ENCODE measurements at places on chromosomes 2 and 18. TPM values are rescaled to one million over a fixed set of nuclear protein-coding genes. Genes with fewer than 3 reads are reported as not detected.

DNA sequence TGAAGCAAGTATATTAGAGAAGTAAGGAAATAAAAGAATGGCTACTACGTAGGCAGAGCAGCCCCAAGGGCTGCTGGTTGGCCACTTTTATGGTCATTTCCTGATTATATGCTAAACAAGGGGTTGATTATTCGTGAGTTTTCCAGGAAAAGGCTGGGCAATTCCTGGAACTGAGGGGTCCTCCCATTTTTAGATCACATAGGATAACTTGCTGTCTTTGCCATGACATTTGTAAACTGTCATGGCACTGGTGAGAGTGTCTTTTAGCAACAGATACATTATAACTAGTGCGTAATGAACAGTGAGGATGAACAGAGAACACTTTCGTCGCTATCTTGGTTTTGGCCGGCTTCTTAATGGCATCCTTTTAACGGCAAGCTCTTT, 2.6 kb upstream of the UBE2F start:
- no peak for DNase-seq

GRCh38 chr18:67525328-67526099, 9.0 kb upstream of the DSEL start:
- peak; percentile 54 for DNase-seq

GRCh38 chr2:176146101-176146500, 5.2 kb upstream of the HOXD4 start:
- no peak for DNase-seq

GRCh38 chr2:240509667-240510512, 47.9 kb downstream of the ANKMY1 start:
- peak; percentile 49 for DNase-seq

The ANKRD36C gene
- total RNA-seq: 52.7 TPM

The NAT8 gene
- not detected for total RNA-seq

DNA sequence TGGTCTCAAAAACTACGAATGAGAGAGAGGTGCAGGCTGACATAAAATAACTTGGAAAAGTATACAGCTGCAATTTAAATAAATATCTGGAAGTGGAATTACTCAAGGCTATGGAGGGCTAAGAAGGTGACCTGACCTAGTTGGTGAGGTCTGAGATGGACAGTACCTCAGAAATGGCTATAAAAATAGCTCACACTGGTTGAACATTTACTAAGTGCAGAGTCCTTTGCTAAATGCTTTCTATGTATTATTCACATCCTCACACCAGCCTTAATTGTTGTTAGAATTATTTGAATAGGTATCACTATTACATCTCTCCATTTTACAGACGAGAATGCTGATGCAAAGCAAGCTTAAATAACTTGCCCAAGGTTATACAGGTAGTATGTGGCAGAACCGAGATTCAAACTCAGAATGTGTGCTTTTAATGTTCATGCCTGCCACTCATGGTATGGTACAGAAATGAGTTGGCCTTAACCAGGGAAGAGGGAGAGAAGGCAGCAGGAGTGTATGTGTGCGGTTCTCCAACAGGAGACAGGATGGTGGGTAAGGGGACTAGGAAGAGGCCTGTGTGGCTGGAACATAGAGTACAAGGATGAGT, 37.4 kb downstream of the MRPL44 start:
- DNase-seq: no peak

DNA sequence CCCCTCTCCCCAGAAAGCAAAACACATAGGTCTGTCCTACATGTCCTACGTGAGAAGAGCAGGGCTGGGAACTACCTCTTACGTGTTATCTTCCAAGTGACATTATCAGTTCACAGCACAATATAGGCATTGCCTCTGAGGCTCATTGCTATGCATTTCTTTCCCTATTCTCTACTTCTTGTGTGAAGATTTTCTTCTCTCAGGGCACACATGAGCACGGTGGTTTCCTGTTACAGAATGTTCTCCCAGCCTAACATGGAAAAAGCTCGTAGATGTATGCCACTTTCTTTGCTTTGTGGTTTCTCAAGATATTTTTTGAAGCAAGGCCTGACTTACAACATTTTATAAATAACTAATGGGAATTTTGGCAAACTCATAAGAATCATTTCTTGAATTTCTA, 19.4 kb upstream of the DSC3 start:
- no peak for DNase-seq

GRCh38 chr18:41860987-41861386, 94.0 kb upstream of the PIK3C3 start:
- no peak for DNase-seq

DNA sequence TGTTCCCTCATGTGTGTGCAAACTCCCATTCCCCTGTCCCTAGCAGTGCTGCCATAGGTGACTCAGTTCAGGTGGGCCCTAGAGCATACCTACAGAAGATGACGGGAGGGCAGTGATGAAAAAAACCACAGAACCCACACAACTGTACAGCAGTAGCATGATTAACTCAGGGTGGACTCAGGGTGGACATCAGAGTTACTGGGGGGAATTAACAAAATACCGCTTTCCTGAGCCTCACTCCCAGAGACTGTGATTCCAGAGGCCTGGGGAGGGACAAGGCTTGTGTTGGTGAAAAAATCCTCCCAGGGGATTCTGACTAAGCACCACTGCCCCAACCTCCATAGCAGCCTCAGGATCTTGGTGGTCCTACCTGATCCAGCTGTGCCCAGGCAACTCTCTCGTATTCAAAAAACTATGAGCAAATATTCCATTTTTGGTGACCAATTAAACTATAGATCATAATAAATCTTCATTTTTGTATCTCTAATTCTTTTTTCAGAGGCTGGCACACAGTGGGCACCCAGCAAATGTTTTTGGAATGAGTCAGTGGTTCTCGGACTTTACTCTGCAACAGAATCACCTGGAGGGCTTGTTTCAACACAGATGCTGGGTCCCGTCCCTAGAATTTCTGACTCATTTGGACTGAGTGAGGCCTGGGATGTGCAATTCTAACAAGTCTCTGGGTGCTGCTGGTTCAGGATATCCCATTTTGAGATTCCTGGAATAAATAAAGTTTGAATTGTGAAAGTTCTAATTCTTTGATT, 84.1 kb upstream of the NABP1 start:
- no peak for DNase-seq

- no peak for DNase-seq
Observed at GRCh38 chr2:54899576-54900200, 150.6 kb downstream of the RTN4 start.

DNA sequence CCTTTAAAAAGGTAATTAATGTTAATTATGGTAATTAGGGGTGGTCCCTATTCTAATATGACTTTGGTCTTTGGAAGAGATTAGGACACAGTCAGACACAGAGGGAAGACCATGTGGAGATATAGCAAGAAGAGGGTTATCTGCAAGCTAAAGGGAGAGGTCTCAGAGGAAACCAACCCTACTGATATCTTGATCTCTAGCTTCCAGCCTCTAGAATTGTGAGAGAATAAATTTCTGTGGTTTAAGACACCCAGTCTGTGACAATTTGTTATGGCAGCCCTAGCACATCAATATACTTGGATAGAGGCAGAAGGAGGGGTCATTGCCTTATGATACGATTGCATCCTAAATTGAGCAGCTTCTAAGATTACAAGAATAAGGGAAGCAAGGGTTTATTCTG, 21.3 kb upstream of the NT5C1B start:
- no peak for DNase-seq

The ADRA2B gene
- 0.81 TPM for total RNA-seq

DNA sequence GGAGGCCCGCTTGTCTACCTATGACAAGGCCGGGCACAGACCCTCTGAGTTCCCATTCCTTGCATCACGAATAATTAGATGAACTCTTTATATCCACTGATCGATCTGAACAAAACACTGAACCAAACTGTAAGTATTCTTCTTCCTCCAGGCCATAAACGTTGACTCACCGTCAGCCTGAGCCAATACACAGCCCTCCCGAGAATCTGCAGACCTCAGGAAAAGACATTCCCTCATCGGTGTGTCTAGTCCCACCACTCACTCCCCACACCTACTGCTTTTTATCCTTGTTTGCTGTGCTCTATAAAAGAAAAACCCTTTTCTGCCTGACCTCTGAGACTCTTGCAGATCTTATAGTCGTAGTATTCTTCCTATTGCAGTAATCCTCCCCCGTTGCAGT, 41.0 kb downstream of the TMEM87B start:
- no peak for DNase-seq

DNA sequence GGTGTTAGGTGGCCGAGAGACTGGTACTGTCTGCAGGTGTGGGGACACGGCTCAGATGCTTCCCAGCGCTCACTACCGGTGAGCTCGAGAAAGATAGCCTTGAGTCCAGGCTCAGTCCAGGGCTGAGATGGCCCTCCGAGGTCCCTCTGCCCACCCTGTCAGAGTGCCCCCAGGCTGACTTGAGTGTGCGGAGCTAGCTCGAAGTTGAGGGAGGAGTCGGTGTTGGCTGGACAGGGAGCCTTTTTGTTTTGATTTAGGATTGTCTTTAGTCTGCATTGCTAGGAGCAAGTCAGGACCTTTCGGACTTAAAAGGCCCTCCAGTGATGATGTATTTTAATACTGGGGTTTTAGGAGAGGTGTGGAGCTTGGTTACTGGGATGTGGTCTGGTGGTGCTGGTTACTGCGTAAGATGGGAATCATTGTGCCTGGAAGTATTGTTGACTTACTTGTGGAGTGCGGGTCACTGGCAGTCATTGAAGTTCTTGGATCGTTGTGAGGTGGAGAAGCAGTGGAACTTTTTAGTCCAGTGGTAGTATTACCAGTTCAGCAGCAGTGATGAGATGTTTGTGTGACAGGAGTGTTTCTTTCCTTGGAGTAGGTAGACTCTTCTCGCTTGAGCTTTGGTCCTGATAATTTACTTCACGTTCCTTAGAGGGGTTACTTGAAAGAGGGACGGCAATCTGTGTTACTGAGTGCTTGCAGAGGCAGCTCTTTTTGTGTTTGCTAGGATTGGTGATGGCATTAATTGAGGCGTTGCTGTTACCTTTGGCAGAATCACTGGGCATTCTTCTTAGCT, 633 bp downstream of the KIAA1328 start:
- DNase-seq: no peak

DNA sequence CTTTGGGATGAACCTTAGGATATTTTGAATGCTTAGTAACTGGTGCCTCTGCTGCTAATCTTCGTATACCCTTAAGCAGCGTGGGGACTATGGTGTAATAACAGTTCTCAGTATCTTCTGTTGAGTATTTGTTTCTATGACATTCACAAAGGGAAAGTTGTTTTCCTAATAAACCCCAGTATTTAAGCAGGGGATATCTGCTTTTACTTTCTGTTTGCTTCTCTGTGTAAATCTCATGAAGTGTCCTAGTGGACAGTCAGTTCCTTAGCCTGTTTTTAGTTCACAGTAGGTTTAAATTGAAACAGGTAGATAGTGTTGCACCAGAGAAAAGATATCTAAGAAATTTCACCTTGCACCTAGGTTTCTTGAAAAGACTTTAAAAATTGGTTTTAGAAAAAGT, 14.9 kb downstream of the KIAA1328 start:
- no peak for DNase-seq

The PELI1 gene
- 36.7 TPM for total RNA-seq

The NDUFB3 gene
- total RNA-seq: 42.7 TPM

- no peak for DNase-seq
Observed at GRCh38 chr2:59236723-59237122, 995.6 kb upstream of the FANCL start.

- no peak for DNase-seq
Observed at GRCh38 chr2:19352946-19353720, 5.3 kb downstream of the OSR1 start.

The LRRC30 gene
- not detected for total RNA-seq

- DNase-seq: no peak
Observed at GRCh38 chr18:32958746-32959145, 185.9 kb upstream of the KLHL14 start.

The MROH2A gene
- total RNA-seq: not detected

The GNLY gene
- total RNA-seq: 8.0 TPM

- no peak for DNase-seq
Observed at GRCh38 chr2:102119255-102119654, 23.3 kb upstream of the IL1R1 start.

GRCh38 chr2:147037048-147037447, 807.8 kb upstream of the ACVR2A start:
- DNase-seq: no peak

DNA sequence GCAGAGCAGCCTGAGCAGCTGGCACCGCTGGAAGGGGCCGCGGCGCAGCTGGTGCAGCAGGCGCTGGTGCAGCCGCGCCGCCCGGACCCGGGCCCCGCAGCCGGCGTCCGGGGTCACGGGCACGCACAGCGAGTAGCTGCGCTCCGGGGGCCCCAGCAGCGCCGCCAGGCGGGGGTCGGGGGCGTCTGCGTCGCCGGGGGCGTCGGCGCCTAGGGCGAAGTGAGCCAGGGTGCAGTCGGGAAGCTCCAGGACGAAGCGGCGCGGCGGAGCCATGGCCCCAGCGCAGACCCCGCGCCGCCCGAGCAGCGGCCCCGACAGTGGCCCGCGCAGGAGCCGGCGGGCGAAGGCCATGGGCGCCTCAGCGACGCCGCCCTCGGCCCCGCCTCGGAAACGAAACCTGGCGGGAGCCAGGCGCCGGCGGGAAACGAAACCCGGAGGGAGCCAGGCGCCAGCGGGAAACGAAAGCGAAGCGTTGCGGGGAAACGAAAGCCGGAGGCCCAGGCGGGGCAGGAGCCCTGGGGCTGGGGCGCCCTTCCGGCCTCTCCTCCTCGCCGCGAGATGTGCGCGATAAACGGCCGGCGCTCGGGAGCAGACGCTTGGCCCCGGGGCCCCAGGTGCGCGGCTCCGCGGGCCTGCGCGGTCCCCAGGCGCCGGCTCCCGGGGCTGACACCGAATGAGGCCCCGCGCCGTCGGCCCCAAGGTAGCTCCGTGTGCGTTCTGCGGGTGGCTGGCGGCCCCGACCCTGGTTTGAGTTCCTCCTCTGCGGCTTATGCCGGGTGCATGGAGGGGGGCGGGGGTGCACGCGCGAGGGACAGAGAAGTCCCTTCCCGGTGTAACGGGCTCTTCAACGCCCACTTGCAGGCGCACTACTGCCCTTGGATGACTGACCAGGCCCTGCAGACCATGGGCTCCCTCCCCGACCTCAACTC, at the start of gene CMPK2:
Gene CMPK2 (minus strand): TSS at position 562 of the 929 bp plus-strand sequence. CDS start 211 bp downstream, at position 351.
- peak; percentile 90 for DNase-seq

- peak; percentile 27 for DNase-seq
Observed at GRCh38 chr2:28400419-28400818, 7.8 kb downstream of the FOSL2 start.

GRCh38 chr2:163859951-163860350, 124.1 kb upstream of the FIGN start:
- DNase-seq: no peak

Measured in aorta (tissue), 5 donors.